ENCODE measurements at places on chromosomes 12 and 14.

- no peak overlapping the region for H3K4me3 ChIP-seq
- no peaks in the 10 kb centered on the region for H3K4me1 ChIP-seq
- H3K27me3 ChIP-seq: no peaks in the 10 kb centered on the region
- no peak for DNase-seq
- no peak overlapping the region for H3K27ac ChIP-seq
- peaks cover under 1% of the 10 kb centered on the region for H3K36me3 ChIP-seq
Observed at GRCh38 chr12:7144414-7145120, 14.4 kb downstream of the CLSTN3 start.

GRCh38 chr12:6699989-6700645 lies 498 bp downstream of the PIANP start:
- no peaks in the 10 kb centered on the region for H3K27me3 ChIP-seq
- peak; percentile 49 for DNase-seq
- peak overlapping the region; percentile 36 for H3K4me3 ChIP-seq
- H3K4me1 ChIP-seq: no peaks in the 10 kb centered on the region
- H3K36me3 ChIP-seq: no peaks in the 10 kb centered on the region
- peak overlapping the region; percentile 20 for H3K27ac ChIP-seq

- no peak overlapping the region for H3K27ac ChIP-seq
- no peaks in the 10 kb centered on the region for H3K27me3 ChIP-seq
- no peaks in the 10 kb centered on the region for H3K4me1 ChIP-seq
- H3K4me3 ChIP-seq: no peak overlapping the region
- no peaks in the 10 kb centered on the region for H3K36me3 ChIP-seq
Observed at GRCh38 chr12:68106160-68106559, 53.4 kb downstream of the IFNG start.

GRCh38 chr14:35374263-35374712 lies 30.3 kb downstream of the NFKBIA start:
- H3K4me1 ChIP-seq: no peaks in the 10 kb centered on the region
- H3K27me3 ChIP-seq: no peaks in the 10 kb centered on the region
- DNase-seq: no peak
- no peaks in the 10 kb centered on the region for H3K36me3 ChIP-seq
- H3K4me3 ChIP-seq: no peak overlapping the region

DNA sequence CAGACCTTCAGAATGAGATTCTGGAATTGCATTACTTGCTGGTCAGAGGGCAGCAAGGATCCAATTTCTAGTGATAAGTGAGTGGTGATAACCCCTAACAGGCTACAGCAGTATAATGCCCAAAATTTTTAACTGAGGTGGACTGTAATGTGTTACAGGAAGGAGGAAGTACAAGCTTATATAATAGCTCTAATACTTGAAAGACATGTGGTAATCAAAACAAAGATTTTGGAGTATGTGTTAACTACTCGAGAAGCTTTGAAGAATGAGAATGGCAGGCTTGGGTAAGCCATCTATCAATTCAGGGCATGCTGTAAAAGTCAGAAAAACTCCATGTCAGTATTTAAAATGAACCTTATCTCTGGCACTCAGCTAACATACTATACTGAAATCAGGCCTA lies 70.5 kb downstream of the ANKS1B start:
- H3K36me3 ChIP-seq: no peaks in the 10 kb centered on the region
- H3K4me1 ChIP-seq: peaks cover 4% of the 10 kb centered on the region
- DNase-seq: no peak
- H3K27ac ChIP-seq: peak overlapping the region; percentile 21
- no peak overlapping the region for H3K4me3 ChIP-seq
- H3K27me3 ChIP-seq: no peaks in the 10 kb centered on the region

- H3K27me3 ChIP-seq: no peaks in the 10 kb centered on the region
- H3K4me1 ChIP-seq: no peaks in the 10 kb centered on the region
- no peak for DNase-seq
- peaks cover 4% of the 10 kb centered on the region for H3K36me3 ChIP-seq
Observed at GRCh38 chr12:48077111-48077510, 28.8 kb downstream of the SENP1 start.

GRCh38 chr14:34707722-34708121 lies 6.7 kb downstream of the CFL2 start:
- H3K27me3 ChIP-seq: no peaks in the 10 kb centered on the region
- H3K36me3 ChIP-seq: no peaks in the 10 kb centered on the region
- H3K4me3 ChIP-seq: no peak overlapping the region

GRCh38 chr12:47752121-47752520 lies 6.6 kb downstream of the RAPGEF3 start:
- H3K4me1 ChIP-seq: peaks cover 2% of the 10 kb centered on the region
- no peaks in the 10 kb centered on the region for H3K27me3 ChIP-seq
- H3K4me3 ChIP-seq: no peak overlapping the region
- DNase-seq: no peak

DNA sequence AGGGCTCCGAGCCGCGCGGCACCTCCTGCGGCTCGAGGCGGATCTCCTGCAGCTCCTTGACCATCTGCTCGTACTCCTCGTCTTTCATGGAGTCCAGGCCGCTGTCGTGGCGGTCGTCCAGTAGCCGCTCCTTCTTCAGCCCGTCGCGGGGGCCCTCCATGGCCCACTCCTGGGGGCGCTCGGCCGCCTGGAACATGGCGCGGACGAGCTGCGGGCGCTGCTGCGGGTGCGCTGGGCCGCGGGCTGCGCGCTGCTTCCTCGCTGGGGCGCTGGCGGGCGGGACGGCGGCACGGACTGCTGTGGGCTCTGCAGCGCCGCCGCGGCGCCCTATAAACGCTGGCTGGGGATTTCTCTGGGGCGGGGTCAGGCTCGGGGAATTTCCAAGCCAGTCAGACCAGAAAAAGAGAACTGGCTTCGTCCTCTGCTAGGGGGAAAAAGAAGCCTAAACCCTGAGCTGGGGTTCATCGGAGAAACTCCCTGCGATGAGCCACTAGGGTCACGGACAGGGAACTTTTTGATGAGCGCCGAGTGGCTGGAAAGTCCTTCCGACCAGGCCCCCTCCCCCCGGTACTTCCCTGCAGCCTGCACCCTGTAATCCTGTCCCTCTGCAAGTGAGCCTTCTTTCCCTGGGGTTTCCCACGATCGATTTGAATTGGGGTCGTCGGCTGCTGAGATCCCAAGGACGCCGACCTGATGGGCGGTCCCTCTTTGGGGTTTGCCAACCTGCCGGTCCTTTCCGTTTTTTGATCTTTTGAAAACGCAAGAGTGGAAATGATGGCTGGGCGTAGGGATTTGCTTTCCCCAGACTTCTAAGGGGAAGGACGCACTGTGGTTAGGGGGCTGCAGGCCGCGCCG lies at the start of gene NFKBIA:
TSS of gene NFKBIA (minus strand) at position 301 of the 855 bp plus-strand sequence. CDS start at position 196, 105 bp downstream.
- no peaks in the 10 kb centered on the region for H3K4me1 ChIP-seq
- DNase-seq: peak; percentile 97
- peak within 1 kb of the TSS; percentile 94 for H3K4me3 ChIP-seq
- H3K36me3 ChIP-seq: peaks cover 5% of the 10 kb centered on the region
- no peaks in the 10 kb centered on the region for H3K27me3 ChIP-seq
- peak within 1 kb of the TSS; percentile 99 for H3K27ac ChIP-seq

GRCh38 chr14:64501411-64502171 lies 2.0 kb downstream of the ZBTB25 start:
- H3K27ac ChIP-seq: peak overlapping the region; percentile 94
- no peak overlapping the region for H3K4me3 ChIP-seq
- DNase-seq: peak; percentile 69
- H3K4me1 ChIP-seq: no peaks in the 10 kb centered on the region
- no peaks in the 10 kb centered on the region for H3K27me3 ChIP-seq

DNA sequence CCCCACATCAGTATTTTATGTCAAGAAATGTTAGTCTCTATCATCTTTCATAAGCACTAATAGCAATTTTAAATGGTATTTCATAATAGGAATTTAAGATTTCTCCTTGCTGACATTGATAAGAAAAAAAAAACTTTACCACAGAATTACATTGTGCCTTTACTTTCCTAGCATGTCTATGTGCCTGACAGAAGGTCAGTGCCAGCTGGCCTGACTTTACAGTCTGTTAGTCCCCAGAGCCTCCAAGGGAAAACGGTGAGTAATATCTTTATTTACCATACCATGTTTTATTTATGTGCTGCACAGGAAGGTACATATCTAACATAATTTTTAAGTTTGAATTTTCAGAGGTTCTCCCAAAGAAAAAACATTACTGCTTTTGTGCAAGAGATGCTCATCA lies 152.0 kb upstream of the AEBP2 start:
- H3K36me3 ChIP-seq: peaks cover 2% of the 10 kb centered on the region
- DNase-seq: no peak
- H3K27ac ChIP-seq: no peak overlapping the region

- H3K27ac ChIP-seq: no peak overlapping the region
- H3K4me1 ChIP-seq: no peaks in the 10 kb centered on the region
- peak; percentile 72 for DNase-seq
- no peaks in the 10 kb centered on the region for H3K27me3 ChIP-seq
- no peaks in the 10 kb centered on the region for H3K36me3 ChIP-seq
Observed at GRCh38 chr14:90842726-90843125, 26.5 kb upstream of the TTC7B start.

GRCh38 chr12:100329800-100330199 lies 27.1 kb upstream of the SLC17A8 start:
- H3K36me3 ChIP-seq: peaks cover 4% of the 10 kb centered on the region
- H3K27me3 ChIP-seq: no peaks in the 10 kb centered on the region
- no peak overlapping the region for H3K27ac ChIP-seq
- no peak overlapping the region for H3K4me3 ChIP-seq

- peaks cover 2% of the 10 kb centered on the region for H3K4me1 ChIP-seq
- no peak overlapping the region for H3K4me3 ChIP-seq
- H3K27me3 ChIP-seq: no peaks in the 10 kb centered on the region
- H3K27ac ChIP-seq: peak overlapping the region; percentile 73
- peak; percentile 59 for DNase-seq
Observed at GRCh38 chr12:93183940-93184671, 193.6 kb upstream of the NUDT4 start.

DNA sequence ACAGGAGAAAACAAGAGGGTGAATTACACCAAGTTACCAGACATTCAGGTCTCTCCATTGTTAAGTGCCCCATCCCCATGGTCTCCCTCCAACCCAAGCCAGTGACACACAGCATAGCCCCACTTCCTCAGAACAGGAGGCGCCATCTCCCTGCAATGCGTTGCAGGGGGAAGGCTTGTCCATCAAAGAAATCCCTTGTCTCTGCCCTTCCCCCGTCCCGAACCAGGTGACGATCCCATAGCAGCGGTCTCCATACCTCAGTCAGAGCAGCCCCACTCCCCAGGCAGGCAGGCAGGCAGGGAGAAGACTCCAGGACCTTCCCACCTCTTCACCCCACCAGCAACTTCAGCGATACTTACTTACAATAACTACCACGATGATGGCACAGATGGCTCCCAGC lies 5.9 kb downstream of the VAMP1 start:
- H3K4me1 ChIP-seq: peaks cover 3% of the 10 kb centered on the region
- H3K27me3 ChIP-seq: no peaks in the 10 kb centered on the region
- DNase-seq: no peak
- peaks cover 7% of the 10 kb centered on the region for H3K36me3 ChIP-seq
- H3K27ac ChIP-seq: no peak overlapping the region

- H3K27me3 ChIP-seq: no peaks in the 10 kb centered on the region
- H3K4me3 ChIP-seq: no peak overlapping the region
- H3K27ac ChIP-seq: no peak overlapping the region
- H3K36me3 ChIP-seq: no peaks in the 10 kb centered on the region
Observed at GRCh38 chr14:56102941-56103340, 15.3 kb upstream of the PELI2 start.

DNA sequence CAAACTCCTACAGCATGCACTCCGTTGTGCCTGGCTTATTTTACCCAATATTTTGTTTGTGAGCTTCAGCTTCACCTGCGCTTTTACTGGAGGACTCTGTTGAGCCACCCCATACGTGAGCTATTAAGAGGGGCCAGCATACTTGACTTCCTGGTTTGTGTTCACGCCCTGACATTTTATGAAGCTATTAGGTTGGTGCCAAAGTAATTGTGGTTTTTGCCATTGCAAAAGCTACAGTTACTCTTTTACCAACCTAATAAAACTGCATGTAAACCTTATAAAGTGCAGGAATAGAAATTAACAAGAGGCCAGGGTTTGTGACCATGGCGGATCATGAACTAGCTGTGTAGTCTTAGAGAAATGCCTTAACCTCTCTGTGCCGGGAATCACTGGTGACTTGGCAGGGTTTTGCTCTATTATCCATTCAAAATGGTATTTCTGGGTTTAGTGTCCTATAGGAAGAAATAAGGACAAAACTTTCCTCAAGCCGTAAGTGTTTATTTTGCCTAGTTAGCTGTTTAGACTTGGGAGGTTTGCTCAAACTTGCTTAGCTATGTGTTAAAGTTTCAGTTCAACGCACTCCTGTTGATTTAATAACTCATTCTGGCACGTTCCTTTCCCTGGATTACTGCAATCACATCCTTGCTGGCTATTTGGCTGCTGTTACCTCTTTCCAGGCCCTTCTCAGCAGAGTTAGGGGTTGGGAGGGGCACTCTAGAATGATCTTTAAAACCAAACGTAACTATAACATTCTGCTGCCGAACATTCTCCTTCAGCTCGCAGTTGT lies 1027.6 kb downstream of the BCL11B start:
- H3K4me1 ChIP-seq: no peaks in the 10 kb centered on the region
- no peaks in the 10 kb centered on the region for H3K36me3 ChIP-seq
- no peak for DNase-seq
- H3K27ac ChIP-seq: no peak overlapping the region
- H3K27me3 ChIP-seq: no peaks in the 10 kb centered on the region

DNA sequence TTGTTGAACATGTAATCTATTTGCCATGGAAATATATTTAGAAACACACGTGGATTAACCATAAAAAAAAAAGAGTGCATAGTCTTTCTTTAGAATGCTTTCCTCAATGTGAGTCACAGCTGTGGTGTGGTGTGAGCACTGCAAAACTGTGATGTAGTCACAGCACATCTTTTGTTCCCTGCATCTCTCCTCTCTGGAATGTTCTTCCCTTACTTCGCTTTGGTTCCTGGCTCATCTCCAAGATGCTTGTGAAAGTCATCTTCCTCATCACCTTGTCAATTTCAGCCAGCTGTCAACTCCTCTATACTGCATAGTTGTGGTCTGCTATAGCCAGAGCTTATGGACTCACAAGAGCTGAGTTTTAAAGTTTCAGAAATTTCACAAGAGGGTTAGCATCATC lies 60.2 kb downstream of the STAB2 start:
- H3K27me3 ChIP-seq: no peaks in the 10 kb centered on the region
- peaks cover 2% of the 10 kb centered on the region for H3K4me1 ChIP-seq
- no peaks in the 10 kb centered on the region for H3K36me3 ChIP-seq
- H3K4me3 ChIP-seq: no peak overlapping the region

DNA sequence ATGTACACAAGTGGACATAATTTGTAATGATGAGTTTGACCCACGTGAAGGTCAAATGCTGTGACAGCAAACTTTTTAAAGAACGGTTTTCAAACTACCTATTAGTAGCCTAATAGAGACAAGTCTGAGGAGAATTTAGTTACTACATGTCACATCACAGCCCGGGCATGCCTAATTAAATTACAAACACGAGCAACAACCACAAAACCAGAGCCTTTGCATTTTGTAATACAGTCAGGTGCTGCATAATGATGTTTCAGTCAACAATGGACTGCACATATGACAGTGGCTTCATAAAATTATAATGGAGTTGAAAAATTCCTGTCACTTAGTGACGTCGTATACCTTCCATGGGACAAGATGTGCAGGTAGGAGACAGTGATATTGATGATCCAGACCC lies 274.5 kb downstream of the DACT1 start:
- no peak for DNase-seq
- H3K4me1 ChIP-seq: no peaks in the 10 kb centered on the region
- no peaks in the 10 kb centered on the region for H3K36me3 ChIP-seq
- no peak overlapping the region for H3K27ac ChIP-seq

Data from aorta (tissue), 5 donors.